ENCODE measurements at places on chromosomes 2 and 18. TPM values are rescaled to one million over a fixed set of nuclear protein-coding genes. Genes with fewer than 3 reads are reported as not detected.

GRCh38 chr2:160266037-160266551 lies 66.0 kb upstream of the ITGB6 start:
- no peak for DNase-seq

The CYP1B1 gene
- 17.1 TPM for total RNA-seq

DNA sequence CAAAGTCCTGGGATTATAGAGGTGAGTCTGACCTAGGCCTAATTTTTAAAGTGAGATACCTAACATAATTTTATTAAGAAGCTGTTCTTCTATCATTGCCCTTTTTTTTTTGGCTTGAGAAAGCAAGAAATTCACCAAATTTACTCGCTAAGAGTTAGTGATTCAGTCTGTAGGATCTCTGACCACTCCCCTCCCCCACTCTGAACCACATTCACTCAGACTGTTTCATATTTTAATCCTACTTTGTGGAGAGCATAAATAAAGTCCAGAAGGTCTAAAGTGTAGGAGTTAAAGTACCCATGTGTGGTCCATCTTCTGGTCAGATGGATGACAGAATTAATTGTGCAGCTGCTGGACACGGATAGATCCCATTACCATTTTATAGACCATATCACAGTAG lies 115.8 kb upstream of the MGAT5 start:
- no peak for DNase-seq

The ECEL1 gene
- total RNA-seq: not detected

GRCh38 chr2:100412881-100413321 lies 4.6 kb downstream of the CHST10 start:
- DNase-seq: no peak

GRCh38 chr2:100390001-100390940 lies 27.2 kb downstream of the CHST10 start:
- no peak for DNase-seq

- no peak for DNase-seq
Measured at GRCh38 chr2:207483477-207483876, 46.3 kb upstream of the CREB1 start.

DNA sequence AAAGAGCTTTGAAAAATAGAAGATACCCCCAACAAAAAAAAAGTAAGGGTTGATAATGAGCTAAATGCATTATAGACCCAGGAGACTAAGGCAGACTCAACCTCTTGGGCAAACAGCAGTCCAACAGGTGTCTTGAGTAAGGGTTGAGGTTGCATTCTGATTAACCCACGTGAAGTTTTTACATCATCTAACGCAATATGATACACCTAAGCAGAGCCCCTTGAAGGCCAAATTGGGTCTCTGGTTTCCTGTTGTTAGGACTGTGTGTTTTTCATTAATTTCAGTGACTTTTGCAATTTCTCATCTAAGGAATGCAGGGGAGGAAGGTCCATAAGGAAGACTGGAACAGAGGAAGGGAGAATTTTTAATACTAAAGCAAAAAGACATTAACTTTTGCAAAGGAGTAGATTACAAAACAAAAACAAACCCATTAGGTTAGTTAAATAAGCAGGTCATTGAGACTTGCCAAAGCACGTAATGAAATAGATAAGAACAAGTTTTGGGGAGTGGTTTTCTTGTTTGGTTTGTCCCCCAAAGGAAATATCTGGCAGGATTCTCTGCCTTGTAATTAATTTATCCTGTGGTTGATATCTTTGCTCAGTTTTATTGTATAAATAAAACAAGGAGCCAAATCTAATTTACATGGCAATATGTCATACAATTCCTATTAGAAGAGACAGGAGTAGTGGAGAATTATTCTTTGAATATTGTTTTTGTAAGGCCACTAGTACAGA lies 244.3 kb downstream of the ETAA1 start:
- no peak for DNase-seq

DNA sequence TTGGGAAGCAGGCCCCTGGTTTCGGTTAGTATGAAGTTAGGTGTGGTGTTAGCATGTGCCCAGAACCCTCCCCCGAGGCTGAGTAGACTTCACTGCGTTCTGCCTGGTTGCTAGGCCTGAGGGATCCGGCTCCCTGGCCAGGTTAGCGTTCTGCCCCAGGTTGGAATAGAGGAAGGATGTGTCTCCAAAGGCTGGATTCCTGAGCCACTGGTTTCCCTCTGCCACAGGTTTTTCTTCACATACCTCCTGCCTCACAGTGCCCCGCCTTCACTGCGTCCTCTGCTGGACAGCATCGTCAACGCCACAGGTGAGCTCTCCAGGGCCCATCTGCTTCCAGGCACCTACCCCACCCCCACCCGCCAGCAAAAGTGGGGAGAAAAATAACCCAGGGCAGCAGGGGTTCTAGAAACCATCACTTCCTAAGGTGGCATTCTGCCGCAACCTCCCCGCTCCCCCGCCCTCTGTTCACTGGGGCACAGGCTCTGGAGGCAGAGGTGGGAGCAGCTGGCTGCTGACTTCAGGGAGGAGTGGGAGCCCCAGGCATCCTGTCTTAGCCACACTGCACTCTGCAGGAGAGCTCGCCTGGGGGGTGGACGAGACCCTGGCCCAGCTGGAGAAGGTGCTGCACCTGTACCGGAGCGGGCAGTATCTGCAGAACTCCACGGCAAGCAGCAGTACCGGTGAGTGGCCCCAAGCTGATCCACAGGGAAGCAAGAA lies 7.1 kb downstream of the PKDCC start:
- DNase-seq: no peak

The C2orf15 gene
- 0.22 TPM for total RNA-seq

GRCh38 chr2:37982147-37982582 lies 57.1 kb downstream of the RMDN2 start:
- DNase-seq: peak; percentile 61

DNA sequence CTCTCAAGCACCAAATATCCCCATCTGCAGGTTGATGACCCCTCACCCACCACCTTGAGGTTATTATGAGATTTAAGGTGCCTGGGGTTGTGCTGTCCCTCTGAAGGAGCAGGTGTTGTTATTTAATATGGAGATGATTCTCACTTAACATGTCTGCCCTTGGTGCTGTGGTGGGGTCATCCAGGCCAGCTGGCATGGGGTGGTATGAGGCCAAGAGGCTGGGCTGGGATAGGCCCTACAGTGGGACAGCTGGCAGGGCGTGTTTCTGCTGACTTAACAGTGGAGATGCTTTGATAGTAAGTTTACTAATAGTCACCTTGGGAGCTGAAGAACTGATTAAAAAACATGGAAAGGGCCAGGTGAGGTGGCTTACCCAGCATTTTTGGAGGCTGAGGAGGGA lies 22.4 kb downstream of the SERPINB12 start:
- DNase-seq: no peak

DNA sequence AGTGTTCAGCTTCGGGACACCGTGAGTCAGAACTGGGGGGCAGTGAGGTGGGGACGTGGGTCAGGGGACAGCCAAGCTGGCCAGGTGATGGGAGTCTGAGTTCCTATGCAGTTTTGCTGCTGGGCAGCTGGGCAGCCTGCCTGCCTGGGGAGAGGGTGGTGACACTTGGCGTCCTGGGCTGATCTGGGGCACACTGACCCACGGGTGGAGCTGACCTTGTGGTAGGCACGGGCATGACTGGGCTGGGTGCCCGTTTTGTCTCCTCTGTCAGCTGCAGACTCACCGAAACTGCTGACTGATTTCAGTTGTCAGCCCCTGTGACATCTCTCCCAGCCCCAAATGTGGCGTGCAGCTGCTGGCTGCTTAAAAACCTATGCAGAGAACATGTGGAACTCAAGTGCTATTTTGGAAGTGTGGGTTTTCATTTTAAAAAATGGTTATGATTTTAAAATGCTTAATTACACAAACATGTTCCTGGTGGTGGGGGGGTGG lies 32.6 kb upstream of the E2F6 start:
- peak; percentile 93 for DNase-seq

The COLEC12 gene
- total RNA-seq: 9.1 TPM

DNA sequence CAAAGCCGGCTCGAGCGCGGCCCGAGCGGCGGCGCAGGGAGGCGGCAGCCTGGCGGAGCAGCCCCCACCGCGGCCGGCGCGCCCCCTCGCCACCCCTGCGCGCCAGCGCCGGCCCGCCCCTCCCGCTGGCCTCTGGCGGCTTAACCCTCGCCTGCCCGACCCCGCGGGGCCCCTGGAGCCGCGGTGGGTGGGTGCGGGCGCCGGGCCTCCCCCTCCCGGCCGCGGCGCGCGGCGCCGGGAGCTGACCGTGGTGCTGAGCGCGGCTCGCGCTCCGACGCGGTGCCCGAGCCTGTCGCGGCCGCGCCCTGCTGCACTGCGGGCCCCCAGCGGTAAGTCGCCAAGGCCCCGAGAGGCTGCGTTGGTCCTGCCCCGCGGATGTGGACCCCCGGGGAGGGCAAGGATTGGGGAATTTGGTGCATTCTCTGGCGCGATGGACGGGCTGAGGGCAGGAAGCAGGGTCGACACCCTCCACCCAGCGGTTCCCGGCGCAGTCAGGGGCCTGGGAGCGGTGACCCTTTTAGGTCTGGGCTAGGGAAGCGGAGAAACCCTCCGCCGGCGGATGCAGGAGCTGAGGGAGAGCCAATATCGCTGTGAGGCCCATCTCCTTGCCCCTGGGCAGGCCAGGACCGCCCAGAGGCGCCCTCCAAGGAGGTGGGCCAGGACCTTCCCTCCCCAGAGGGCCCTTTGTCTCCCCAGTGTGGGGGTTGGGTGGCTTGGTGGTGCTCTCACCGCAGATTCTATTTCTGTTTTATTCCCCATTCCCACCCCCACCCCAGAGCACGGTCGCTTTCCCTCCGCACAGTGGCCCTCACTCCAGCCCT lies 923 bp downstream of the AMER3 start:
- DNase-seq: no peak

DNA sequence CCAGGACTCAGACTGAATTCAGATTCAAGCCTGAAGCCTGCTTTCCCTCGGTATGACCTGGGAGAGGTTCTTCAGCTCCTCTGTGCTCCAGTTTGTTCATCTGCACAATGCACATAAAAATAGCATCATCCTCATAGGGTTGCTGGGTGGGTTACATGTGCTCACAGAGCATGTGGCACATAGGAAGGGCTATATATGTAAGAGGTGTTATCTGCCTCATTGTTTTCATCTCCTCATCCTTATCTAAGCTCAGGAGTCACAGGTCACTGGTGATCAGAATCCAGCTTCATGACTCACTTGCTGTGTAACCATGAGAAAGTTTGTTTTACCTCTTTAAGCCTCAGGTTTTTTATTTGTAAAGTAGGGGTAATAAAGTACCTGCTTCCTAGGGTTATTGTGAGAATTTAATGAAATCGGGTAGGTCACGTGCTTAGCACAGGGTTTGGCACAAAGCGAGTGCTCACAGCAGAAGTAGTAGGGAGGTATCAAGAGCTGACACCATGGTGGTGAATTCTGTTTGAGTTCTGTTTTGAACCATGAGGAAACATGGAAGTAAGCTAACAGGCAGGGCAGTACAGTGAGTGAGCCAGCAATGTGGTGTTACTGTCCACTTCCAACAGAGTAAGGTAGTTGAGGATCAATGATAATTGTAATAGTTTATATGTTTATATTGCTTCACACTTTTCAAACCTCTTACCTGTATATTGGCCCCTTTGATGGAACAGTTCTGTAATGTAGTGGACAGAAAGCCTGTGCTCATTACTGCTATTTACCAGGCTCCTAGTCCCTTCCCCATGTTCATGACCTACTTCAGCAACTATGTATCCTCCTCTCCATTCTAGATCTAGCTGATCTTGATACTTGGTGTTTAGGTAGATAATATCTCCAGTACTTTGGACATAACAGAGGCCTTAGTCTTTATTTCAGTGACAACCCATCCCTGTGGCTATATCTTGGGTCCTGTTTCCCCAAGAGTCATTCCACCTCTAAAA lies 141.4 kb upstream of the LTBP1 start:
- DNase-seq: no peak

- DNase-seq: no peak
Measured at GRCh38 chr18:1483385-1483784, 578.7 kb downstream of the ADCYAP1 start.

- no peak for DNase-seq
Measured at GRCh38 chr2:8481463-8482009, 200.3 kb upstream of the ID2 start.

- no peak for DNase-seq
Measured at GRCh38 chr2:227534714-227535113, 62.8 kb downstream of the AGFG1 start.

GRCh38 chr2:20137131-20137571 lies 85.7 kb upstream of the LAPTM4A start:
- no peak for DNase-seq

The HNRNPA3 gene
- total RNA-seq: 64.5 TPM

DNA sequence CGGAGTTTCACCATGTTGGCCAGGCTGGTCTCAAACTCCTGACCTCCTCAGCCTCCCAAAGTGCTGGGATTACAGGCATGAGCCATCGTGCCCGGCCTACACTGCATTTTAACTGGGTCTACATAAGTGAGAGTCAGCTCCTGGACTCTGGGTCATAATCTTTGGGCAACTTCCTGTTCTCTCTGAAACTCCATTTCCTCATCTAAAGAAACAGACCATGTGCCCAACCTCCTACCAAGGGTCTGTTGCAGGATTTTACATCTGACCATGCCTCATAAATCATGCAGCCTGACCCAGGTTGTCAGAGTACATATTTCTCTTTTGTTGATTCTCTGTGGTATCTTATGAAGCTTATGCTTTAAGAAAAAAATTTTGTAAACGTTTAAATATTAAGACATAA lies 280.4 kb downstream of the ALPK2 start:
- no peak for DNase-seq

DNA sequence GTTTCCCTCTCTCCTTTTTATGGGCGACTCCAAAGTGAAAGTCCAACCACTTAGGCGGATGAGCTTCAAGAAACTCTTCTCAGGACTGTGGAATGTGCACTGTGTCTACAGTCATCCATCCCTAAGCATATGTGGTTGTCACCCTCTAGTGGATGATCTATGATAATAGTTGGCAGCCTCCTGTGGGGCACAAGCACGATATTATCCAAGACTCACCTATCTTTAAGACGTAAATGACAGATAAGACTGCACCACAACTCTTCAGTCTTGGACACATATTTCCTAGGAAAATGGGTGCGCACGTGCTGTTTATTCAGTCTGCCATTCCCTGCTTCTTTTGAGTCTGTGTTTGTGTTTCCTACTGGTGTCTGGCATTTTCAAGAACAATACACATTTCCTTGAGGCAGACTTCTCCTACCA lies 145.5 kb upstream of the CTAGE1 start:
- no peak for DNase-seq

The UGT1A3 gene
- not detected for total RNA-seq

DNA sequence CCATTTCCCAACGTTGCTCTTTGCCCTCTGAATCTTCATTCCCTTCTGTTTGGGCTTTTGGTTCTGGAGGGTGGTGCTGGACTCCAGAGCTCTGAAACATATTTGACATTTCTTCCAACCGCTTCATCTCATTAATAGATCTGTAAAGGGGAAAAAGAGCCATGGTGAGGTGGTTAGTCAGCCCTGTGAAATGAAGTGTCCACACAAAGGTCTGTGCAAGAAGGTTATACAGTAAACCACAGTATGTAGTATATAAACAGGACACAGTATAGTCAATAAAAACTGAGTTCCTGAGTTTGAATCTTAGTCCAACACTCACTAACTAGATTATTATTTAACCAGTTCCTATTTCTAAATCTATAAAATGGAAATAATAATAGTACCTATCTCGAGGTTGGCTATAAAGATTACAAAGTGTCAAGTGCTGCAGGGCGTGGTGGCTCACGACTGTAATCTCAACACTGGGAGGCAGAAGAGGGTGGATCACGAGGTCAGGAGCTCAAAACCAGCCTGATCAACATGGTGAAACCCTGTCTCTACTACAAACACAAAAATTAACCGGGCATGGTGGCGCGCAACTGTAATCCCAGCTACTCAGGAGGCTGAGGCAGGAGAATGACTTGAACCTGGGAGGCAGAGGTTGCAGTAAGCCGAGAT lies 13.1 kb downstream of the STARD7 start:
- DNase-seq: no peak

GRCh38 chr2:110637093-110637492 lies 40.8 kb downstream of the BUB1 start:
- DNase-seq: no peak

The FBXO36 gene
- 0.65 TPM for total RNA-seq

GRCh38 chr18:51390702-51391101 lies 193.2 kb upstream of the MEX3C start:
- no peak for DNase-seq
